ENCODE measurements at places on chromosomes 11 and 22.

- no peak for DNase-seq
Observed at GRCh38 chr11:83938148-83938547, 652.0 kb upstream of the CCDC90B start.

- DNase-seq = no peak
Observed at GRCh38 chr11:67303835-67304411, 593 bp downstream of the SSH3 start.

DNA sequence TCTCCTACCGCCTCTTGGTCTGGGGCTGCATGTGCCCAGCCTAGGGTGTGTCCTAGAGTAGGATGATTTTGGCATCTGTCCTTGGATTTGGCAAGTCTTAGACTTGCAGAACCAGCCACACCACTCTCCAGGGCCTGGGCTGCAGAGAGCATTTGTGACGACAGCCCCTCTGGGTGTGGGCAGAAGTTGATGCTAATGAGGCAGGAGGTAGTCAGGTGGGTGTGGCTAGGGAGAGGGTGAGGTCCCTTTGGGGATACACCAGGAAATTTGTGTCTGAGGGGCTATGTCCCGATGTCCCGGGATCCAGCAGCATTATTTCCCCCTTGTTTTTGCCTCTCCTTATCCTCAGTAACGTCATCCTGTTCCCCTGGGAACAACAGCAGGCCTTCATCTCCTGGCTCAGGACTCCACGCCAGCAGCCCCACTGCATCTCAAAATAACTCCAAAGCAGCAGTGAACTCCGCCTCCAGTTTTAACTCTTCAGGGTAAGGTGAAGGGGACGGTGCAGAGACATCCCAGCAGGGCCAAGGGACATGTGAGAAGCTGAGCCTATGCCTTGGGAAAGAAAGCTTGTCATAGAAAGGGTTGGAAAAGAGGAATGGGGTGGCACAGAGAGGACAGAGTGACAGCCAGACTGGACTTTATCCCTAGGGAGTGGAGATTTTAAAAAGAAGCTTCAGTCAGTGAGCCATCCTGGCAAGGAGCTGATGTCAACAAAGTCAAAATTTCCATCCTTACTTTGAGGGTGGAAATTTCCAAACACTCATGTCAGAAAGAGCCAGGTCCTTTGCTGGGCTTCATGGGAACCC, 8.0 kb upstream of the TLCD5 start:
- DNase-seq = no peak

- DNase-seq = no peak
Observed at GRCh38 chr11:27239305-27239942, 123.6 kb downstream of the CCDC34 start.

GRCh38 chr11:121591405-121592033, 138.8 kb upstream of the SORL1-AS1 start:
- DNase-seq = peak; percentile 69

- DNase-seq = no peak
Observed at GRCh38 chr11:134882141-134882540, 470.1 kb upstream of the B3GAT1 start.

GRCh38 chr22:25654676-25655075, 87.3 kb upstream of the MYO18B start:
- no peak for DNase-seq

GRCh38 chr11:3833449-3833848, 7.3 kb downstream of the RHOG start:
- DNase-seq = no peak

DNA sequence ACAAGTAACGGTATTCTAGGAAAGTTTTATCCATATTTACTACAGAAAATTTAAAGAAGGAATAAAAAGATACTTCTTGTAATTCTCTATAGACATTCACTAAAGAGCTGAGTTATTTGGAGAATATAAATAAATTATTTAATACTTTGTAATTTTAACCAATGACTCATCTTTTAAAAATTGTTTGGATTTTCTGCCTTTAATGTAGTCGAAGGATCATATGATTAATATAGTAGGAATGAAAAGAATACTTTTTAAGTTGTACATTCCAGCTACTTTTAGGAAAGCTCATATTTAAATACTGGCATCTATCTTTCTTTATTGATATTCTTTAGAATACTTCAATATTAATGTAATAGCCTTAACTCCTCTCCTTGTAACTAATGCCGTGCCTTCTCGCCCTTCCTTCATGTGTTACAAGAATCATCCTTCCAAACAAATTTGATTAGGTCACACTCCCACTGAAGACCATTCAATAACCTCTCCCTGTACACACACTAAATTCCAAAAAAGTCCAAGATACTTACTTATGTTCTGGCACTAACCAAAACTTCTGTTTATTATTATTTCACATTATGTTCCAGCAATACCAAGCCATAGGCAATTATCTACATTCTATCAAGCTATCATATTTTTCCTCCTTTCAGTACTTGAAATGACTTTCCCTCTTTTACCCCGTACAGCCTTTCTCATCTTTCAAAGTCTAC, 501.9 kb downstream of the CNTN5 start:
- DNase-seq = no peak

GRCh38 chr11:72983560-72983959, 158.6 kb downstream of the FCHSD2 start:
- DNase-seq = no peak

DNA sequence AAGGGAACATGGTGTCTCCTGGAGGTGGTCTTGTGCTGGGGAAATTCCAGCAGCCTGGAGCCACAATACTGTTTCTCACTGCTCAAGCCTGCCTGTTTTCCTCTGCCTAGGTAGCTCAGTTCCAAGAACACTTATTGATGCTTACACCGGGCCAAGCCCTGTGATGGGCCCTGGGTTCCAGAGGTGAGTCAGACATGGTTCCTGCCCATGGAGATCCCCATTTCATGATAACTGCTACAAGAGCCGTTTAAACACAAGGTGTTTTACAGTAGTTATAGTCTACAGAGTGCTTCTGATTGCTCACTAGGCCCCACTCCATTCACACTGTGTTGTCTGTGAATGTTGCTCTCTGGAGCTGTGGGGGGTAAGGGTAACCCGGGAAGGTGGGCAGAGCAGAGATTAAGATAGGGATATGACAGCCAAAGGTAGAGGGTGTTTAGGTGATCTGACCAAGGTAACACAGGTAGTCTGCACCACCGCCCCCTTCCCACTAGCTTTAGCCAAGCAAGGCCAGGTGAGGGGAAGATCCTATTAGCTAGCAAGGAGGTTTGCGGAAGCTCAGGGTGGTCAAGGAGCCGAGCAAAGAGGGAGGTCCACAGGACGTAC, 696 bp upstream of the MICAL2 start:
- DNase-seq = no peak

- DNase-seq = no peak
Observed at GRCh38 chr11:73333173-73333572, 25.1 kb downstream of the ARHGEF17 start.

GRCh38 chr11:26706181-26706580, 15.7 kb downstream of the SLC5A12 start:
- no peak for DNase-seq

GRCh38 chr22:43753688-43754087, 58.4 kb downstream of the EFCAB6 start:
- DNase-seq = no peak
